ENCODE measurements at places on chromosomes 2 and 18.

GRCh38 chr18:69580107-69580506, 179.4 kb downstream of the DOK6 start:
- DNase-seq = no peak

DNA sequence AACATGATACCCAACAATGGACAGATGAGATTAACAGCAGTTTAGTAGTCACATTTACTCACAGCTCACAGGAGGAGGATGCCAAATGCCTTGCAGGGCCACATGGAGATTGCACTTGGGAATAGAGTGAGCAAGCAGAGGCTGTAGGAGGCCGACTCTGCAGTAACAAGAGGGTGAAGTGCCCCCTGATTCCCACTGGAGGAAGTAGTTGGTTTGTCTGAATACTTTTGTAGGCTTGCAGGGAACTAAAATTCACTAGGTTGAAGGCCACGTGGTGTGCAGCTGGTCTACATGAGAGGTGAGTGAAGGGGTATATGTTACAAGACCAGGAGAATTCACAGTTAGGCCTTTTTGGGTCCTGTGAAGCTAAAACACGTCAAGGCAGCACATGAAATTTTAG, 419.3 kb upstream of the TNP1 start:
- DNase-seq = no peak

DNA sequence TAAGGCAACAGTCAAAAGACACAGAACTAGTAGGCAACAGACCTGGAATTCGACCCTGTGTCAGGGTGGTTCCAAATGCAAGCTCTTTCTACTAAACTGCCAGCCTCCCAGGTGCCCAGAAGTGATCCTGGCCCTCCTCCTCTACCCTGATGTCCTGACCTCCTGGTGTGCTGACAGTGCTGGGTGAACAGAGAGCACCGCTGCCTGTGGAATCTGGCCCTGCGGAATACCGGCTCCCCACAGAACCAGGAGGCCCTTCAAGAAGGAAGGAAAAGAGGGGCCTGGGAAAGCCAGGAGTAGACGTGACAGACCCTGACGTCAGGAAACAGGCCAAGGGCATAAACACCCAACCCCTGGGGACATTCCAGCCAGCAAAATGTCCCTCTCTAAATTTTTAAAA, 120.3 kb downstream of the NOL10 start:
- no peak for DNase-seq

DNA sequence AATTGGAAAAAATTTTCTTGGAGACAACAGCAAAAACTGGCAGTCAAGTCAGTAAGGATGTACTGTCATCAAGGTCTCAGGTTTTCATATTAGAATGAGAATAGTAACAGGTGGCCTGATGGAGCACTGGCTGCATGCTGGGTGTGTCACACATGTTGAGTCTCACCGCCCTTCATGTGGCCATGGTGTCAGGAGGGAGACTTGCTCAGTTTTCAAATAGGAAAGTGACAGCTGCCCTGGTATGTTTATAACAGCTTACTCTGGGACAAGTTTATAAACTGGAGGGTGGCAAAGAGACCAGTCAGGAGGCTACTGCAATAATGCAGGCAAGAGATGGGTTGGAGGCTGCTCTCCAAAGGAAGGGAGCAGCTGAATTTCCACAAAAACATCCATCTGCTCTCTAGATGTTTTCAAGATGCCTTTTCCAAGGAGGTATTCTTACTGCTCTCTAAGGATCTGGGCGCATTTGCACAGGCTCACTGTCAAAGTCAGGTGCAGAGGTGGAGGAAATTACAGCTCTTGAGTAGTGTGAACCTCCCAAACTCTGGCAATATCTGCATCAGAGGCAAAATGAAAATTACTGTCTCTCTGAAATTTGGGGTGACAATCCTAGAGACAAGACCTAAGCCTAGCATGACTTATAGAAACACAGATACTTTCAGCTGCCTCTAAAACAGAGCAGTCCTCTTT, 321.9 kb upstream of the RAB12 start:
- no peak for DNase-seq

- no peak for DNase-seq
Measured at GRCh38 chr2:9985531-9986328, 34.2 kb downstream of the GRHL1 start.

DNA sequence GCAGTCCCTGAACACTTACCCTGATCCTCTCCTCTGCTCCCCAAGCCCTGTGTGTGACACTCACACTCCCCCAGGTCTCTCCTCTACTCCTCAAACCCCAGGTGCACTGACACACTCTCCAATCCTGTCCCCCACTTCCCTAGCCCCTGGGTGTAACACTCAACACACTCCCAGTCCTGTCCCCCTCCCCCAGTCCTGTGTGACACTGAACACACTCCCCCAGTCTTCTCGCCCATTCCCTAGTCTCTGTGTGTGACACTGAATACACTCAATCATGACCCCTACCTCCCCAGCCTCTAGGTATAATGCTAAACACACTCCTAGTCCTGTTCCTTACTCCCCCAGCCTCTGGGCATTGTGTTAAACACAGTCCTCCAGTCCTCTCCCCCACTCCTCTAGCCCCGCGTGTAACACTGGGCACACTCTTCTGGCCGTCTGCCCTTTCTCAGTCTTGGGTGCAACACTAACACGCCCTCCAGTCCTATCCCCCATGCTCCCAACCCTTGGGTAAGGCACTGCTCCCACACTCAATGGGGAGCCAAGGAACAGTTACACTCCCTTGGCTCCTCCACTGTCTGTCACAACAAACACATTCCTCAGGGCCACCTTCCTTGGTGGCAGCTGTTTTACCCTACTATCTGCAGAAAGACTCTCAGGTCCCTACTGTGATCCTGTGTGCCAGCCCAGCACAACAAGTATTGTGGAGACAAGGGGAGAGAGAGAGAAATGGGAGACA, 82.5 kb upstream of the PKDCC start:
- no peak for DNase-seq

DNA sequence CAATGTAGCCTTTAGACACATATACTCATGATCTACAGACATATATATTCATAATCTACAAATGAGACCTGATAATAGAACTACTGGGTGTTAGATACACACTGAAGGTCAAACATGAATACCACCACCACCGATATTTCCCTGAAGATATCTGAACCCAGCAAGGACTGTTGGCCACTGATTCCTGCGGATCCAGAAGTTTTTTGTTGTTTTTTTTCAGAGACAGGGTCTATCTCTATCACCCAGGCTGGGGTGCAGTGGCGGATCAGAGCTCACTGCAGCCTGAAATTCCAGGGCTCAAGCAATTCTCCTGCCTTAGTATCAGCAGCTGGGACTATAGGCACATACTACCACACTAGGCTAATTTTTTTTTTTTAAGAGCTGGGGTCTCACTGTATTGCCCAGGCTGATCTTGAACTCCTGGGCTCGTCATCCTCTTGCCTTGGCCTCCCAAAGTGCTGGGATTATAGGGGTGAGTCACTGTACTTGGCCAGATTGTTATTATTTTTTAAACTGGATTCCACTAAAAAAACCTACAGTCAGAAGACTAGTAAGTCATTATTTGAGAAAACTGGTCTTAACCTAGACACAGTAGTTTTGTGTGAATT, 1.8 kb downstream of the METTL5 start:
- no peak for DNase-seq

DNA sequence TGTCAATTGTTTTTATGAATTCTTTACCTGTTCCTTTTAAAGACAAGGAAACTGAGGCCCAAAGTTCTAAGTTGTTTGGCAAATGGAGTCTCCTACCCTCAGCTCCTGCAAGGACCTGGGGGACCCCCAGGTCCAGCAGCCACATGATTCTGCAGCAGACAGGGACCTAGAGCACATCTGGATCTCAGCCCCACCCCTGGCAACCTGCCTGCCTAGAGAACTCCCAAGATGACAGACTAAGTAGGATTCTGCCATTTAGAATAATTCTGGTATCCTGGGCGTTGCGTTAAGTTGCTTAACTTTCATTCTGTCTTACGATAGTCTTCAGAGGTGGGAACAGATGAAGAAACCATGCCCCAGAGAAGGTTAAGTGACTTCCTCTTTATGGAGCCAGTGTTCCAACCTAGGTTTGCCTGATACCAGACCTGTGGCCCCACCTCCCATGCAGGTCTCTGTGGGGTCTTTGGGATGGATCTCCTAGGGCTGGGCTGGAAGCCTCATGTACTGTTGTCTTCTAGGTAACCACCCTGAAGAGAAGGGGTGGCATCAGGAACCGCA, 5.6 kb upstream of the CENPA start:
- DNase-seq = no peak

DNA sequence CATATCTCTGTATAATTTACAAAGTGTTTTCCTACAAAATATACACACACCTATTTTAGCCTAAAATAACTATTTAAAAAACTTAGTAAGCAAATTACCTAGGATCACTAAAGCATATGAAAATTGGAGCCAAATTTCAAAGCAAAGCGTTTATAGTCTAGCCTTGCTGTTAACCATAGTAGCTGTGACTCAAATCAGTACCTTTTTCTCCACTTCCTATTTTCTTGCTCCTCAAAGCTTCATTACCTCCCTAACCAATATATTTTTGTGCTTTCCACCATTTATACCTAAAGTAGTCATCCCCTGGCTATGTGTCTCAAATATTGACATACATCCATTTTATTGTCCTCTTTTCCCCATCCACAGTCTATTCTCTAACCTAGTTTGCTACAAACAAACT, 73.1 kb downstream of the ERBB4 start:
- DNase-seq = no peak

DNA sequence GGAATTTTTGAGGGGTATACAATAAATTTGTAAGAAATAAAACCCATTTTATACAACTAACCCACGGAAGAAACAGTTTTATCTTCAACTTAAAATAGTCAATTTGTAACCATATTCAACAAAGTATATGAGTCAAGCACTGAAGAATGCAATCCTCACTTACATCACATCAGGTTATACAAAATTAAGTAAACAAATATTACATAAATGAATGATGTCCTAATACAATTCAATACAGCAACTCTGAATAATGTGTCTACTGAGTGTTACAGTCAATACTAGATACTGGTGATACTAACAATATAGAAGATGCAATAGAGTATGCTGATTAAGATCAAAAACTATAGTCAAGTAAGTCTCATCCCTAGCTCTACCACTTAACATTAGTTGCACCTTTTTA, 58.6 kb downstream of the FANCL start:
- no peak for DNase-seq

GRCh38 chr2:212097001-212097400, 441.6 kb downstream of the ERBB4 start:
- DNase-seq = no peak

DNA sequence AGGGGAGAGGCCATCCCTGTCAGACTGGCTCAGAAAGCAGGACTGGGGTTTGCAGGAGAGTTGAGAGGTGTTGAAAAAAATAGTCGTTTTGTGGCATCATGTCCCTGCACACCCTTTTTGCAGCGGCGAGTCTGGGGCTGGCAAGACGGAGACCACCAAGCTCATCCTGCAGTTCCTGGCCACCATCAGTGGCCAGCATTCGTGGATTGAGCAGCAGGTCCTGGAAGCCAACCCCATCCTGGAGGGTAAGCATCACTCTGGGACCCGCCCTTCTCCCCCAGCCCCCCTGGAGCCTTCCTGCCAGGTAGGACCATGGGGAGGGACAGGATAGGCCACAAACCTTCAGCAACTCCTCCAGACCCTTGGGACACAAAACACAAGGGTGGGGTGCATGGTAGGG, 34.2 kb downstream of the MYO7B start:
- DNase-seq = no peak

GRCh38 chr18:50203801-50204604, 9.1 kb upstream of the MYO5B start:
- no peak for DNase-seq
